ENCODE measurements at places on chromosomes 4 and X. TPM values are rescaled to one million over a fixed set of nuclear protein-coding genes. Genes with fewer than 3 reads are reported as not detected.

MAP7D2 gene
- polyA plus RNA-seq: 5.1 TPM

INTU gene
- polyA plus RNA-seq: 31.6 TPM

SLIT2 gene
- 56.6 TPM for polyA plus RNA-seq

PNMA3 gene
- polyA plus RNA-seq: 33.8 TPM

LUZP4 gene
- not detected for polyA plus RNA-seq

CT47B1 gene
- not detected for polyA plus RNA-seq

CXCL8 gene
- polyA plus RNA-seq: 0.63 TPM

PF4V1 gene
- not detected for polyA plus RNA-seq

DGKK gene
- polyA plus RNA-seq: 13.0 TPM

MSX1 gene
- polyA plus RNA-seq: 0.76 TPM

ADAMTS3 gene
- 15.7 TPM for polyA plus RNA-seq

TRAM1L1 gene
- 17.5 TPM for polyA plus RNA-seq

PPP4R3C gene
- polyA plus RNA-seq: not detected

AMBN gene
- 0.80 TPM for polyA plus RNA-seq

GUCY2F gene
- 0.03 TPM for polyA plus RNA-seq

SLC6A8 gene
- polyA plus RNA-seq: 56.6 TPM

TXK gene
- 3.7 TPM for polyA plus RNA-seq

TLR1 gene
- 4.3 TPM for polyA plus RNA-seq

TMEM31 gene
- polyA plus RNA-seq: 1.8 TPM

SH3RF1 gene
- 30.1 TPM for polyA plus RNA-seq

BBS12 gene
- 15.7 TPM for polyA plus RNA-seq

VEGFC gene
- 17.1 TPM for polyA plus RNA-seq

H2AZ1 gene
- 446 TPM for polyA plus RNA-seq

MAGEE1 gene
- polyA plus RNA-seq: 5.9 TPM

IRS4 gene
- polyA plus RNA-seq: 1.6 TPM

S100P gene
- polyA plus RNA-seq: 9.0 TPM

MYL5 gene
- polyA plus RNA-seq: 19.0 TPM

WWC2 gene
- polyA plus RNA-seq: 67.5 TPM

NAT8L gene
- 6.4 TPM for polyA plus RNA-seq

SORCS2 gene
- 8.5 TPM for polyA plus RNA-seq

GRIA2 gene
- 2.4 TPM for polyA plus RNA-seq

LRCH2 gene
- polyA plus RNA-seq: 15.3 TPM
